Hematopoietic multipotent progenitor cell treated with erythropoietin and hydrocortisone succinate and interleukin-3 and kit ligand, for 6 days (in vitro differentiated cells): ENCODE measurements at places on chromosomes 2 and 18.
A peak's percentile ranks its signal among the peaks of the same experiment; 100 is the strongest.

GRCh38 chr2:182717416-182717815, 1.4 kb downstream of the DNAJC10 start:
- DNase-seq = peak; percentile 3

GRCh38 chr2:65159906-65160305, 30.0 kb upstream of the RAB1A start:
- peak; percentile 35 for DNase-seq

DNA sequence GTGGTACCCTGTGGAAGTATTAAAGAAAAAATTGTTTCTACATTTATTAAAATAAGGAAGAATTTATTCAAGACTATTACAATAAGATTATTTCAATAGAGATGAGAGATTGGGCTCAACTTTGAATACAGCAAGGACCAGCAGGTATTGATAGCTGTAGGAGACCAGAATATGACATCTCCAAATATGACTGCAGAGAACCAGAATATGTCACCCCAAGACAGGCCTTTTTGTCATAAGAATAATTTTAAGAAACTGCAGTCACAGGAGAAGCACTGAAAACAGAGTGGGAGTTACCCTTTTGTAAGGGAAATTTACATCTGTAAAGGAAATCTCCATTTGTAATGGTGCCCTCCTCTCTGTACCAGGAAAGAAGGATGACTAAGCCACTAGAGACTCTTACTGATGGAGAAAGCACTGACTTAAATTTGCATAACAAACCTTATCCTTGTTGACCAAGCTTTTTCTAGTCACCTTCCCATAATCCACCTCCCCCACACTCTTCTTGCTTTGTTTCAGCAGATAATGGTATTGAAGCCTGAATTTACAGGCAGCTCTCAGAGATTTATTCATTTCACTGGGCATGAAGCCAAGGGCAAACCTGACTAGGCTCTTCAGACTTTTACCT, 145.1 kb upstream of the RMP24 start:
- peak; percentile 17 for DNase-seq

- DNase-seq = no peak
Observed at GRCh38 chr2:235904585-235904931, 263.6 kb downstream of the GBX2 start.

DNA sequence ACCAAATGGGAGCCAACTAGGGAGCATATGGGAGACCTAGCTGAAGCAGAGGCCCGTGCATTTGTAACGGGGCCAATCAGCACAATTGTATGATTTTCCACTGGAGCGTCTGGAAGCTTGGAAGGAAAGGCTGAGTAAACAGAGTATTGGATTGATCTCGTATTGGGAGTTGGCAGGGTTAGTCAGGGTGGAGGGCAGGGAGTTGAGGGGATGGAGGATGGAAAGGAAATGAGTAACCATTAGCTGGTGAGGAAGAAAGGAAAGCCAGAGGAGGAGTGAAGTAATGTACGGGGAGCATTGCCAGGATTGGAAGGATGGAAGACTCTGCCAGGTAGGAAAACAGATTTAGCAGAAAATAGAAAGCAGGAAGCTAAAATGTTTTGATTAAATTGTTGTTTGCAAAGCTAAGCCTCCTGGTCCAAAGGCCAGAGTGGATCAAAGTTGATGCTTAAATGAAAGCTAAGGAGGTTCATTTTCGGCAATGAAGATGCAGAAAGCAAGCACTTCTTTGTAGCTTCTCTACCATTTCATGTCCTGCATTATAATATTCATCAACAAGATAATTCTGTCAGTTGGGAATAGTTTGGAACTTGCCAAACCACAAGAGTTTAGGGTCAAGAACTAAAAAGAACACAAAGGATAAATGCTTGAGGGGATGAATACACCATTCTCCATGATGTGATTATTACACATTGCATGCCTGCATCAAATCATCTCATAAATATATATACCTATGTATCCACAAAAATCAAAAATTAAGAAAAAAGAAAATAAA, 75.6 kb upstream of the TTN start:
- DNase-seq = no peak

DNA sequence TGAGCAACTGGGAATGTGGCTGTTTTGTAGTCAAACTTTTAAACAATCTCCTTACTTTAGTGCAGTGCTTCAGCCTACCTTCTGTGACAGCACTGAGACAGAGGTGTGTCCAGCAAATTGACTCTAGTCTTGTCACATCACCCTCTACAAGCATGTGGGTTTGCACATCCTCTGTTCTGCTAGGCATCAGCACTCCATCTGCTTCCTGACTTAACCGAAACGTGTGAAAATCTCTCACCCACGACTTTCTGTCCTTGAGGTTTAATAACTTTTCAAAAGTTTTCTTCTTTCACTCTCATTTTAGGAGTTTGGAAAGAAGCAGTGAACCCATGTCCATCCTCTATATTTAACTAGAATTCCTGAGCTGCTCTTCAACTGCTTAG, 42.6 kb downstream of the TTR start:
- DNase-seq = peak; percentile 40

DNA sequence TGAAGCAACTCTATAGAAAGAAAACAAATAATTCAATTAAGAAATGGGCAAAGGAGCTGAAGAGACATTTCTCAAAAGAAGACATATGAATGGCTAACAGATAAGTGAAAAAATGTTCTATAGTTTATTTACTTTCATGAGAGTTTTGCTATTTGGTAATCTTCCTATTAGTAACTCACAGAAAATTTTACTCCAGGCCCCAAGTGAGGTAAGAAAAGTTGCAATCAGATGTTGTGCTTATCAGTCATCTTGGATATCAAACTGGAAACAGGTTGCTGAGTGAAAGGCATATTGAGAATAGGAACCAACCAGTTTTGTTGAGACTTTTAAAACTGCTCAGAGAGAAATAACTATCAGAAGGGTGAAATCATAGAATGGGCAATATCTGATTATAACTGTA, 1179.0 kb upstream of the ACVR2A start:
- no peak for DNase-seq

DNA sequence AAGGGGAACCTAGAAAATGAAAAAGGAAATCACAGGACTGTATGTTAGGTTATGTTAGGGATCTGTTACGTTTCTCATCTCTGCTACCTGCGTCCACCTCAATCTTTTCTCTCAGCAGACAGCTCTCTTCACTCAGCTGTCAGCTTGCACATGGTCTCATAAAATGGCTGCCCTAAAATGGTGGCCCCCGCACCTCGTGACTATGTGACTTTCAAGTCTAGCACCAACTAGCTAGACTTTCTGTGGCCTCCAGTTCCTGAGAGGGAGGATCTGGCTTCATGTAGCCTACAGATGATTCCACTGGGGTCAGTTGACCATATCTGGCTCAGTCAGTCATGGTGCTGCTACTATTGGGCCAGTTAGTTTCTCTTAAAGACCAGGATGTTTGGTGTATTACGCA, 147.2 kb upstream of the SLC1A4 start:
- no peak for DNase-seq
